Lung (tissue), 17 donors: ENCODE measurements at places on chromosomes 2 and 18.

- peak; percentile 28 for DNase-seq
Measured at GRCh38 chr2:102005989-102006885, 14.5 kb downstream of the IL1R2 start.

- DNase-seq: no peak
Measured at GRCh38 chr2:98564541-98565132, 43.7 kb downstream of the COA5 start.

- no peak for DNase-seq
Measured at GRCh38 chr2:41475959-41476358, 571.9 kb upstream of the PKDCC start.

- DNase-seq: peak; percentile 97
Measured at GRCh38 chr18:43847164-43848091, 570.1 kb upstream of the SYT4 start.

GRCh38 chr2:159926695-159927094 is 128.7 kb upstream of the CD302 start:
- DNase-seq: no peak

DNA sequence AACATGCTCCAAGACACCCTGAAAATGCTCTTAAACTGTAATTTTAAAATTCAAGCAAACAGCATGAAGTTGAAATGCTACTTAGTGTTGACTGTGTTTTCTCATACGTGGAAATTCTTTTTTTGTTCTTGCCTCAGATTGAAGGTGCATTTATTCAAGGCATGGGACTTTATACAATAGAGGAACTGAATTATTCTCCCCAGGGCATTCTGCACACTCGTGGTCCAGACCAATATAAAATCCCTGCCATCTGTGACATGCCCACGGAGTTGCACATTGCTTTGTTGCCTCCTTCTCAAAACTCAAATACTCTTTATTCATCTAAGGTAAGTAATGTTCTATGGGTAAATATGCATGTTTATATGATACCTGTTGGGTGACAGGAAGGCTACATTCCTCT is 82.7 kb downstream of the AOX1 start:
- DNase-seq: no peak

DNA sequence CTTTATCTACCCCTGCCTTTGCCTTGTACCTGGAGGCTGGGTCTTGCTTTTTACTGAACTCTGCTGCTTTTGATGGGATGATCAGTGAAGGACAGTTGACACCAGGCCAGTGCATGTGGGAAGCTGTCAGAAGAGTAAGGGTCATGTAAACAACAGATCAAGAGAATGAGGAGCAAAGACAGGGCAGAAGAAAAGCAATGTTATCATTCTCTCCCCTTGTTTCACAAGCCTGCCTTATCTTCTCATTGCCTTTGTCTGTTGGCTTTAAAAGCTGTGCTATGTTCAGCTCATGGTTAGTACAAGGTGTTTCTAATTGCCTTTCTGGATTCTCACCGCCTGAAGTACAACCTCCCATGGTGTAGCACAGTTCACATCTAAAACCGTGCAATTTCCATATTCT is 27.6 kb downstream of the LYPD1 start:
- DNase-seq: no peak

- DNase-seq: no peak
Measured at GRCh38 chr2:6823111-6823510, 42.6 kb downstream of the CMPK2 start.

DNA sequence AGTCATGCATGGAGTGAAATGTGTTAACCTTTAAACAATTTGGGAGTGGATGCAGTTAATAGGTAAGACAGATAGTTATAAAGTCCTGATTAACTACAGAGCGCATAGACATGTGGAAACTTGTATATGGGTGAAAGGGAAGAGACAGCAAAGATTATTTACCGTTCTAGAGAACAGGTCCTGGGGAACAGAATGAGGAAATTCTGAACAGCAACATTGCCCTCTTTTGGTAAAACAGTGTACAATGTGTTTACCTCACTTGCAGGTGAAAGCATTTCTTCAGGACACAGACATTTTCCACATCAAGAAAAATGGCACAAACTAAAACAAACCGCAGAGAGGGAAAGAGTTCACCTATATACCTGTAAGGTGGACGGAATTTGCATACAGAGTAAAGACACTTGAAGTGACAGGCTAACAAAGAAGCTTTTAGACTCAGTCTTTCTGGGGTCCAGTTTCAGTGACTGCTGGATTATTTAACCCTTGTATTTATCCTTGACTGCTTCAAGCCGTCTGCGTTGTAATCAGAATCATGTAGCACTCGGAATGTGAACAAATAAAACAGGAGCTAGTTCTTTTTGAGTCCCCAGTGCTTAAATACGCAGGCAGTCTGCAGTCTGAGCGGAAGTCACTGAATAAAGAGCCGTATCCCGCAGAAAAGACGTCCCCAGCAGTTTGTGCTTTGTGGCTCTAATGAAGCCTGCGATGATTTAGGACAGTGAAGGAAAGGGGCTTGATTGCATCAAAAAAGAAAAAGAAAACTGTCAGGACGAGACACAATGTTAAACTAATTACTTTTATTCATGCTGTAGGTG is 364.8 kb upstream of the GALNT5 start:
- peak; percentile 15 for DNase-seq

DNA sequence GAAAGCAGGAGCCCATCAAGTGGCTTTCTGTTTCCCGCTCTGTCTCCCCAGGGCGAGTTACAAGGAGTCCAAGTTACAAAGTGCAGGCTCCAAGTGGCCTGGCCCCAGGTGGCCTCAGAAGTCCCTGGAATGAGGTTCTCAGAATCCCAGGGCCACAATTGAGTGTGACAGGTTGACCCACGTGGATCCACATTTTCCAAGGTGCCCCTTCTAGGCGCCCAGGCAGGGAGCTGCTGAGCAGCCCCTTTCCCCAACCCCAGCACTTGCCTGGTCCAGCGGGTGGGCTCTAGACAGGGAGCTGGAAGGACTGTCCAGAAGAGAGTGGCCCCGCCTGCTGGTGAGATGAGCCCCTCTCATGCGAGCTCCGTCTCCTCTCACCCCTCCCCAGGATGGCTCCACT is 253.4 kb downstream of the CYP26B1 start:
- DNase-seq: no peak

DNA sequence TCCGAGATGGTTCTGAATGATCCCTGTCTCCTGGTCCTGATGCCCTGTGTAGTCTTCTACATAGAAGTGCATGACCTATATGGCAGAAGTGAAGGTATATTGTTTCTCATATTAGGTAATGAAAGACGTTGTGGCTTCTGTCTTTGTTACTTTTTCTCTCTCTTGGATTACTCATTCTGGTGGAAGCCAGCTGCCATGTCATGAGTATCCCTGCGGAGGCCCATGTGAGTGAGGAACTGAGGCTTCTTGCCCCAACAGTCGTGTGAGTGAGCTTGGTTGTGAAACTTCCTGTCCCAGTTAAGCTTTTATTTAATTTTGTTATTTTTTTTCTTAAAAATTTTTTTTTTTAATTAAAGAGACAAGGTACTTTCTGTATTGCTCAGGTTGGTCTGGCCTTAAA is 134.7 kb downstream of the UBR3 start:
- DNase-seq: no peak

DNA sequence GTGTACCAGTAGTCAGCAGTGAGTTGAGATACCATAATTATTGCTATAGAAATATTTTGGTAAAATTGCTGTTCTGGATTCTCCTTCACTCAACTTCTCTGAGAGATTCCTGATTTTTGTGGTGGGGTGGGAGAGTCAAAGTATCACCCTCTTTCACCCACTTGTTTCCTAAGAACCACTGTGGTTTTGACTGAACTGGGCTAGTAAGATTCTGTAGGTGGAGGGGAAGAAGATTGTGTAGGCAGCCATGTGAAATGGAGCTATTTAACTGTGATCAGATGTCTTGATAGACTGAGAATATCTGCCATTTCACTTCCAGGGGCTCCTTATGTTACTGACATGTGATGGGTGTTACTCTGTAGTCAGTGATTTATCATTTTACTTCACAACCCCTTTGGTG is 45.3 kb downstream of the BIRC6 start:
- DNase-seq: no peak

DNA sequence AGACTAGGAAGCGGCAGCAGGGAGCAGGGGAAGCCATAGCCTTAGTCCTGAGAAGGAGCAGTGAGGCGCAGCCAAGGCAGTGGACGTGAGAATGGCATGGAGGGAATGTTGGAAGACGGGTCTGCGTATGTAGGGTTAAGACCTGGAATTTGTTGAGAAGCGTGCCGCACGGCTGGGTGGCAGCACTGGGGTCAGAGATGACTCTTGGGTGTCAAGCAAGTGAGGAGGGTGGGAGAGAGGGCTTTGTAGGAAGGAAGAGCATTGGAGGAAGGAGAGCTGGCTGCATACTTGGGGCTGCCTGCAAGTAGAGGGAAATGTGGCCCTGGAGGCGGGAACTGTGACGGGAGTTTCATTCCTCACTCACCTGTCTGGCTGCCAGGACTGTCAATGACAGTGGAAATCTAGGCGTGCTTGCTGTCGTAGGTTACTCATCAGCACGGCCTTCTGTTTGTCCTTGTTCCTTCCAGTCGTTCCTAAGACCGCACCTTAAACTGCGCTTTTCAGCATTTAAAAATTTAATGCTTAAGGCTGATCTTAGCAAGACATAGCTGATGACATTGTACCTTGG is 108.0 kb downstream of the ITGB1BP1 start:
- no peak for DNase-seq

DNA sequence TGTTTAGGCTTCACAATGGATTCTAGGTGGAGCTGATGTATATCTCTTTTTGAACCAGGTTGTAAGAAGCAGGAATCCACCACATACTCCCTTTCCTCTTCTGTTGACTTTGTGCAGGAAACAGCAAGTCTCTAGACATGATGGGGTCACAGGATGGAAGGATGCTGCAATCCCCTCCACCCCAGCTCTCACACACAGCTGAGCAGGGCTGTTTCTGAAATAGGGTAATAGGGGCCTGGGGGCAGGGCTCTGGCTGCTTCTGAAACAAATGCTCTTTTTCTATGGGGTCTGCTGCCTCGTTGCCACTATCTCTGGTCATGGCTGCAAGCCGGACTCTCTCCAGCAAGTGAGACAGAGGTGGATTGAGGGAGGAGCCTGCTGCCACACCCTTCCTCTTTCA is 148.9 kb downstream of the SOX11 start:
- DNase-seq: no peak

- DNase-seq: no peak
Measured at GRCh38 chr18:23421277-23421676, 31.8 kb upstream of the RIOK3 start.

- DNase-seq: no peak
Measured at GRCh38 chr18:7049951-7050350, 67.6 kb downstream of the LAMA1 start.

GRCh38 chr2:550860-551567 is 126.2 kb downstream of the TMEM18 start:
- DNase-seq: no peak

GRCh38 chr2:50820176-50820575 is 211.8 kb downstream of the NRXN1 start:
- DNase-seq: no peak

DNA sequence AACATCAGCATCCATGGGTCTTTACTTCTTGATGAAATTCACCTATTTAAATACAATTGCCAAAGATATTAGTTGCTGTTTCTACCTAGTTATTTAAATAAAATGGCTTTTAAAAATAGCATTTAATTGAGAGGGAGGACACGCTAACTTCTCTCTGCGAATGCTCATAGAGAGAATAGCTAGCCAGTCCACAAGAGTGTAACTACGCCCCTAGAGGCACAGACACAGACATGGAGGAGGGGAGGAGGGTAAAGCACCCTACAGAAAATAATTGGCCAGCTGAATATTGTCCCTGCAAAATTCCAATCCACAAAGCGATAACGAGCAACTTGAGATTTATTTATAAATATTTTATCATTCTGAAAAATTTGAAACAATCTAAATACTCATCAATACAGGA is 97.0 kb upstream of the PAPOLG start:
- DNase-seq: no peak

DNA sequence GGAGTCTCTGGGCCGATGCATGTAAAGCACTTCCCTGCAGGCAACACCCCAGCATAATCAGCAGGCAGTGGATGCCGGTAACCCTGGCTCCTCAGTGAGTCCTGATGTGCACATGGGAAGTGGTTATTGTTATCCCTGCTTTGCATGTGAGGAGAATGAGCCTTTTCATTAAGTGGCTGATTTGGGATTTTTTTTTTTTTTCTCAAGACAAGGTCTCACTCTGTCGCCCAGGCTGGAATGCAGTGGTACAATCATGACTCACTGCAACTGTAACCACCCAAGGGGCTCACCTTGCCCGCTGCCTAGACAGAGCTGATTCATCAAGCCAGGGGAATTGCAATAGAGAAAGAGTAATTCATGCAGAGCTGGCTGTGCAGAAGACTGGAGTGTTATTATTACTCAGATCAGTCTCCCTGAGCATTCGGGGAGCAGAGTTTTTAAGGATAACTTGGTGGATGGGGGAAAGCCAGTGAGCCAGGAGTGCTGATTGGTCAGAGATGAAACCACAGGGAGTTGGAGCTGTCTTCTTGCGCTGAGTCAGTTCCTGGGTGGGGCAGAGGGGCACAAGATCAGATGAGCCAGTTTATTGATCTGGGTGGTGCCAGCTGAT is 95.4 kb downstream of the SOCS6 start:
- DNase-seq: no peak

GRCh38 chr2:109027702-109028101 is 38.7 kb upstream of the EDAR start:
- DNase-seq: no peak

DNA sequence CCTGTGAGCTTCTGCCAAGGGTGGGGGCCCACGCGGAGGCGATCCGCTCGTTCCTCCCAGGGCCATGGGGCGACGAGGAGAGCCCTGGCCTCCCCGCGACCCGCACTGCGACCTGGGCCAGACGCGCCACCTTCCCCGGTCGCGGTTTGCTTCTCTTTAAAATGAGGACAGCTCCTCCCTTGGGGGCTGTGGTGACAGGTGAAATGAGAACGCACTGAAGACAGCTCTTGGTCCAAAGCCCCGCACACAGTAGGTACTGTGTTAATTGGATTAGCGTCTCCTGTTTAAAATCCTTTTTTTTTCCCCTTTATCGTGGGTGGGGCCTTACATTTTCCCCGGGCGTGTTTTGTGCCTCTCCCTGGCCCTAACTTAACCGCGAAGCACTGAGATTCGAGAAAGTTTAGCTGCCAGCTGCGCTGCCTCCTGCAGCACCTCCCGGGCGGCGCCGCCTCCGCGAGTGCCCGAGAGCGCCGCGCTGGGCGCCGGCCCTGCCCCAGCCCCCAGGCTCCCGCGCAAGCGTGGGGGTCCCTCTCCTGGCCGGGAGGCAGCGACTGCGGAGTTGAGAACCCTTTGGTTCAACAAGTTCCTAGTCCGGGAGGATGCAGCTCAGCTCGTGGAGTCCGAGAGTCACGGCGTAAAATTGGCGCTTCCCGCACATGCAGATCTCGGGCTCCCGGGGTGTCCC is 1.1 kb downstream of the HPCAL1 start:
- peak; percentile 93 for DNase-seq

DNA sequence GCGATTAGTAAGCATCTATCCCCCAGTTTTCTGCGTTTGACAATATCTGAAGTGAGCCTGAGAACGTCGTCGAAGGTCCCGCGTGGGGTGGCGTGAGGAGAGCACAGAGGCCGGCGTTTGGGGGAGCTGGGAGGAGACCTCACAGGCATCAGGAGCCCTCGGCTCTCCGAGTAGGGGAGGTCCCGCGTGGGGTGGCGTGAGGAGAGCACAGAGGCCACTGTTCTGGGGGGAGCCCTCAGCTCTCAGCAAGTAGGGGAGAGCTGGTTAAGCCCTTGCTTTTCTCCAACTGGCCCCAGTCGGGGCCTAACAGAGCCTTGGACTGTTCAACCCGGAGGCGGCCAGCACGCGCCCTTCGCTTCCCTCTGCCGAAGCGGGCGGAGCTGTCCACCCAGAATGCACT is 134.3 kb downstream of the NFATC1 start:
- DNase-seq: no peak
